Renal cortical epithelial cell (primary cell): ENCODE measurements at places on chromosomes 5 and 9.

- DNase-seq = peak; percentile 27
Observed at GRCh38 chr9:82271106-82271561, 282.6 kb downstream of the SPATA31D1 start.

- no peak for DNase-seq
Observed at GRCh38 chr5:43687275-43687674, 84.3 kb downstream of the NNT start.

- DNase-seq = peak; percentile 95
Observed at GRCh38 chr5:40383749-40384651, 295.7 kb upstream of the PTGER4 start.

- no peak for DNase-seq
Observed at GRCh38 chr5:16450163-16450562, 15.4 kb downstream of the ZNF622 start.

DNA sequence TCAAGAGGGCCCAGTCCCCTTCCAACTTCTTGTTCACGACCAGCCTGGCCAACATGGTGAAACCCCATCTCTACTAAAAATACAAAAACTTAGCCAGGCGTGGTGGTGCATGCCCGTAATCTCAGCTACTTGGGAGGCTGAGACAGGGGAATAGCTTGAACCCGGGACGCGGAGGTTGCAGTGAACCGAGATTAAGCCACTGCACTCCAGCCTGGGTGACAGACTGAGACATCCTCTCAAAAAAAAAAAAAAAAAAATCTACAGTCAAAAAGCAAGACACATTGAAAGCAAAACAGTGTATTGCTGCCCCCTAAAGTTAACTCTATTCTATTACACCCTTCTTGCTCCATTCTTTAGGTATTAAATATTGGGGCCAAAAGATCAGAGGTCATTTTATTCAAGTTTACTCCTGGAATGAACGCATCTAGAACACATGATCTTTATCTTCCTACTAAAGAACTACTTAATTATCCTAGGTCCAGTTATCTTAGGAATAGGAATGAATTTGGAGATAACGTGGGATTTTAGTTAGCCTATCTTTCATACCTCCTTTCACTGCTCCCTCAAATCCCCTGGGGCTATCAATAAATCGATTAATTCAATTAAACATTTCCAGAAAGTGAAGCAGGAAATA is 2.4 kb downstream of the ATG12 start:
- DNase-seq = peak; percentile 71
